NB4 (cell line): ENCODE measurements at places on chromosomes 6 and 20.

- peak; percentile 59 for DNase-seq
Observed at GRCh38 chr20:3238616-3239025, 369 bp downstream of the SLC4A11 start.

GRCh38 chr6:139369068-139369467, 5.4 kb downstream of the CITED2 start:
- no peak for DNase-seq

GRCh38 chr6:158356586-158357546, 44.6 kb downstream of the TULP4 start:
- no peak for DNase-seq

GRCh38 chr6:116842459-116842858, 13.6 kb upstream of the GPRC6A start:
- DNase-seq, result no peak

- DNase-seq, result peak; percentile 60
Observed at GRCh38 chr6:89252907-89253306, 35.7 kb upstream of the GABRR1 start.

DNA sequence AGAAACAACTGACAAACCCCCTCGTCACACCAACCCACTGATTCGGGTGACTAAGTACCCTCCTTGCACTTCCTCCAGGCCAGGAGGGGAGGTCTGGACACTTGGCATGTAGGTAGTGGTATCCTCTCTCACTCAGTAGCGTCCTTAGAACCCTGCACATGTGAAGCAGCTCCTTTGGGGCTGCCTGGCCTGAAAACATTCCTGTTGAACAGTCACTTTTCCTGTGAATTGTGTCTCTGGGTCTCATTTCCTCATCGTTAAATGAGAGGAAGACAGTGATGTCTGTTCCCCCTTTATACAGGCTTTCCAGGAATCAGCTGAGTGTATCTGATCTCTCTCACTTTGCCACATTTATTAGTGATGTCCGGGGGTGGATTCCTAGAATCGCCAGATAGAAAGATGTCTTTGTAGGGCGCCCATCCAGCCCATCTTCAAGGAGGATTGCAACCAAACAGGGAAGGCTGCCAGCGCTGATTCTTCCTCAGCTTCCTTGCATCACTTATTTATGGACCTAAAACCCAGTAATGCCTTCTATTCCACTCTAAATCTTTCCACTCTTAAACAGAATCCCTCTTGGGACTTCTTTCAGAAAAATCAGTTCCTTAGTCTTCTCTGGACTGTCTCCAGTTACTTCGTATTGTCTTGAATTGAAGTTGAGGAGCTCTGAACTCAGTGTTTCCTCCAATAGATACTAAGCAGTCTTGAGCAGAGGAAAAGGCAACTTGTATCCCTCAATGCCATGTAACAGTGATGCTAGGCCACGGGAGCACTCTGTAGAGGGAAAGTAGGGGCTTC, 9.4 kb upstream of the POPDC3 start:
- DNase-seq, result no peak

DNA sequence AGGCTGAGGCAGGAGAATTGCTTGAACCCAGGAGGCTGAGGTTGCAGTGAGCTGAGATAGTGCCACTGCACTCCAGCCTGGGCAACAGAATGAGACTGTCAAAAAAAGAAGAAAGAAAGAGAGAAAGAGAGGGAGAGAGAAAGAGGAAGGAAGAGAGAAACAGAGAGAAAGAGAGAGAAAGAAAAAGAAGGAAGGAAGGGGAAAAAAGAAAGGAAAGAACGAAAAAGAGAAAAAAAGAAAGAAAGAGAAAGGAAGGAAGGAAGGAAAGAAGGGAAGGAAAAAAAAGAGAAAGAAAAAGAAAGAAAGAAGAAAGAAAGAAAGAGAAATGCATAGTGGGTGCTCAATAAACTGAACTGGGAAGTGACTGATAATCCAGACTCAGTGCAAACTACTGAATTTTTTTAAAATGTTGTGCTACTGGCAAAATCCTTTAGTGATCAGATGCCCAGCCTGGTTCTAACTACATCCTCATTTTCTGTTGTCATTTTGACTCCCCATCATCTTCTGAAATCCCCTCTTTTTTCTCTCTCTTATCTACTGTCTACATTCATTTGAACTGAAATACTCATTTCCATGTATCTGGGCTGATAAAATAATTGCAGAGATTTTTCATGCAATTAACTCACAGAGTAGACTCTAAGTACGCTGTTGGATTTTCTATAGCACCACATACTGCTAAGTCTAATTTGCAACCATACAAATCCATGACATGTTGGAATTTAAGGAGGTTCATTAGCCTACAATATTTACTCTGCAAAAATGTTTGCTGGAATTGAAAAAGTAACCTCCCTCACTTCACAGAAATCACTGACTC, 85.3 kb upstream of the HIVEP1 start:
- no peak for DNase-seq

GRCh38 chr6:6663421-6664135, 75.1 kb downstream of the LY86 start:
- peak; percentile 29 for DNase-seq

DNA sequence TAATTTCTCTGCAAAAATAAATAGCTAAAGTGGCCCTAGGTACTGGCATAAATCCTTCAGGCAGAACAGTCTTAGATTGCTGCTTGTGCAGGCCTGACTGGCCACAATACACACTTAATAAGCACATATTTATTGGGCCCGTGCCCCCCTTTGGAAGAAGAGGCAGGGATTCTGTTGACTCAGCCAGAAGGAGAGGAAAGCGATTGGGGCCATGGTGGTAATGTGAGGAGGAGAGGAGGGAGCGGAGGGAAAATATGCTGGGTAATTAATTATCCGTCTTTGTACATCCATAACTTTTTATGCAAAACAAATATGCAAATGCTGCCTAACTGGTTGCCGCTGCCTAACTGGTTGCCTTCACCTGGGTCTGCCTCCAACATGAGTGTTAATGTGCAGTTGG, 36.2 kb downstream of the CD40 start:
- DNase-seq, result no peak

GRCh38 chr20:38927902-38928578, 1.8 kb downstream of the FAM83D start:
- peak; percentile 44 for DNase-seq

GRCh38 chr6:41846666-41847237, 48.4 kb downstream of the USP49 start:
- peak; percentile 78 for DNase-seq

DNA sequence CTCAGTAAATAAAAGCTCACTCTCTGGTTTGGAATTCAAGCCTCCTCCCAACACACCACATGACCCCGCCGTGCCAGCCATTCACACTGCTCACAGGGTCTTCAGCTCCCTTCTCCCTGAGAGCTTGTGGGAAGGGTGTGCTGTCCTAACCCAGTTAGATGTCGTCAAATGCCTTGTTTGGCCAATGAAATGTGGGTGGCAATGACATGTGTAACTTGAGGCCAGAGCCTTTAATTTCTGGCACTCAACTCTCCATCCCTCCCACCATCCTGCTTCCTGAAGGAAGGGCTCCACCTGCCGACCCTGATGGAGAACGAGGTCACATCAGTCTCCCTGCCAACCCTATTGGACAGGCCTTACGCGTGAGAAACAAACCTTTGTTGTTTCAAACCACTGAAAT, 224.5 kb upstream of the AGPAT4 start:
- DNase-seq, result peak; percentile 25

DNA sequence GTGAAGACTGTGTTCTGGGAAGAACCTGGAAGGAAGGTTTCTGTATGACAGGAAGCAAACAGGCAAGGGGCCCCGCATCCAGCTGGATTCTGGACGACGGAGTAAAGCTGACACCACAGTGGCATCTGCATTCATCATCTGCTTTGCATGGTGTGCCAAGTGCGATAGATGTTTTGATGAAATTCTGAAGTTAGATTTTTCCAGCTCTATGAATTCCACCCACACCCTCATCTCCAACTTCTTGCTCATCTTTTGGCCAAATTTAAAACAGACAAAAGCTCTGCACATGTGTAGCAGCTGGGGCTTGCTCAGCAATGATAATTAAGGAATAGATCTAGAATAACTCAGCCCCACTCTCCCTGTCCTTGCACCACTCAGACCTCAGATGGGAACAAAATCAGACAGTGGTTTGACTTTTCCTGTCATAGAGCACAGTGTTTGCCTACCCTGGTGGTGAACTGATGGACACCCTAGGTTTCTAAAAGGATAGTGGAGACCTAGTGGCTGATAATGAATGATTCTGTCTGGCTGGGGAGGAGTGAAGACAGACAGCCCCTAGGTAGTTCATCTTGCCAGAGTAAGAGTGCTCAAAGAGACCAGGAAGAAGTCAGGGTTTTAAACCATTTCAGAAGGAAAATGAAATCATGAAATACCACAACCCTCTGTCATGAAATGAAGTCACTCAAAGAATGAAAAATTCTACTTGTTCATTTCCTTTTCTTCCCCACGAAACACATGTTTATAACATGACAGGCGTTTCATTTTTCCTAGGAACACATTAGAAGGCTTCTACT, 85.8 kb downstream of the BCAS1 start:
- no peak for DNase-seq

DNA sequence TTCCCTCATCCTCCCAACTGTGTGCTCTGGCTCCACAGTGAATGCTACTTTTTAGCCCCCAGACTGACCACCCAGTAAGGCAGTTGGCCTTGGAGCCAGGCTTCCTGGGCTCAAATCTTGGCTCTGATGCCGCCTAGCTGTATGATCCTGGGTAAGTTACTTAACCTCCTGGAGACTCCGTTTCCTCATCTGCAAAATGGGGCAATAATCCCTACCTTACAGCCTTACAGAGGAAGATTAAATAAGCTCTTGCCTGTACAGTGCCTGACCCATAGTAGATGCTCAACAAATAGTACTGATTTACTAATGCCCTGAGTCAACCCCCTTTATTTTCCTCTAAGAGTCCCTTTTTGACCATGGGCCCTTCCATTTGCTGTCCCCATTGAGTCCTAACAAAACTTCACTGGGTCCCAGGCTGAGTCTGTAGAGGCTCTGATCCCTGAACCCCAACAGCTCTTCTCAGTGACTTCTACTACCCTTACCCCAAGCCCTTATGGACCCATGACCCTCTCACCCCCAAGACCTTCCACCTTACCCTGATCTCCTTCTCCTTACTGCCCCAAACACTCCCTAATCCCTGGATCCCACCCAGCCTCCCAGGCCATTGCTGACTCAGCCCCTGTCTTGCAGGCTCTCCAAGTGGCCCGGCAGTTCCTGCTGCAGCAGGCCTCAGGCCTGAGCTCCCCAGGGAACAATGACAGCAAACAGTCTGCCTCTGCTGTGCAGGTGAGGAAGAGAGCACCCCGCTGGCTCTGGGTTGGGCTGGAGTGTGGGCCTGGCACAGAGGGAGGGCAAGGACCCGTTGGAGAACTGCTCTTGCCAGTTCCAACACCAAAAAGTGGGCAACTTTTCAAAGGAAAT, 31.4 kb downstream of the FOXP4 start:
- DNase-seq, result peak; percentile 62

DNA sequence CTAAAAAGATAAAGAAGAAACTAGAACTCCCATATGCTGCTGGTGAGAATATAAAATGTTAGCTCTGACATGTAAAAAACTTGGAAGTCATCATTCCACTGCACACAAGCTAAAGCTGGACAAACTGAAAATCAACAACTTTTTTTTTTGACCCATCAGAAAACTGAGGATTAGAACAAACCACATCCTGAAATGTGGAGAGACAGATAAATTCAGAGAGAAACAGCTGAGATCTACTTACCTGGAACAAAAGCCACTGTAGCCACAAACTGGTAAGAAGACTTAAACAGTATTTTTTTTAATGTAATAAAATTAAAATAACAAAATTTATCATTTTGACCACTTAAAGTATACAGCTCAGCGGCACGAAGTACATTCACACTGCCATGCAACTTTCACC, 408.5 kb upstream of the RGS17 start:
- no peak for DNase-seq

DNA sequence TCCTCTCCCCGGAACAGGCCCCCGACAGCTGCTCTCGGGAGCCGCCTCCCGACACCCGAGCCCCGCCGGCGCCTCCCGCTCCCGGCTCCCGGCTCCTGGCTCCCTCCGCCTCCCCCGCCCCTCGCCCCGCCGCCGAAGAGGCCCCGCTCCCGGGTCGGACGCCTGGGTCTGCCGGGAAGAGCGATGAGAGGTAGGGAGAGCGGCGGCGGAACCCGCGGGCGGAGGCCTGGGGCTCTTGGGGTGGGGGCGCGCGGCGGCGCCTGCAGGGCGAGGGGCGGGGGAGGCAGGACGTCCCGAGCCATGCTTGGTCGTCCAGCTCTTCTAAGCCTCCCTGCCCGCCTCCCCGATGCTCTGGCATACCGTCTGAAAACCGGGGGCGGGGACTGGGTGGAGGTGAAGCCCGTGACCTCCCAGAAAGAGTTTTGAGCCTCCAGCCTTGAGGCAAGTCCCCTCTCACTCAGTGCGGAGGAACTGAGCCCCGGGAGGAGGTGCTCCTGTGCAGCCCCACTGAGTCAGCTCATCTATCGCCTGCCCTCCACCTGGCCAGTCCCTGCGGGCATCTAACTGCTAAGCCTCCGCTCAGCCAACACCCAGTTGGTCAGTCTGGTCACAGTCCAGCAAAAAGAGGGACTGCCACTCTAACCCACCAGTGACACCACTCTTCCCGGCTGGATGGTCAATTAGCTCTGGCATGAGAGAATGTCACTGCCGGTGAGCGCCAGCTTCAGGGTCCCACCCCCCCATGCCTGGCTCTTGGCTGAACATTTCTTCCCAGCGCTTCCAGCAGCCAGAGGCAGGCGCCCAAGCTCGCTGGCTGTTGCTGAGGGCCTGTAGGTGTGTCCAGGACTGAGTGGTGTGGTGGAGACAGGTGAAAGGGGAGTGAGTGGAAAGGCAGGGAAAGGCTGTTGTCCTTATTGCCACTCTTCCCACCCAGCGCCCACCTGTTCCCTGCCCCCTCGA, 482 bp downstream of the DDR1 start:
- peak; percentile 28 for DNase-seq

GRCh38 chr20:17732907-17733521, 33.2 kb downstream of the BANF2 start:
- DNase-seq, result no peak

- DNase-seq, result no peak
Observed at GRCh38 chr6:136803608-136804007, 11.3 kb upstream of the MAP3K5 start.

- DNase-seq, result no peak
Observed at GRCh38 chr6:100504786-100505737, 40.3 kb upstream of the SIM1 start.

GRCh38 chr20:20304942-20305341, 63.0 kb upstream of the INSM1 start:
- DNase-seq, result no peak
